Memory B cell (primary cell): ENCODE measurements at places on chromosomes 1 and 21.

DNA sequence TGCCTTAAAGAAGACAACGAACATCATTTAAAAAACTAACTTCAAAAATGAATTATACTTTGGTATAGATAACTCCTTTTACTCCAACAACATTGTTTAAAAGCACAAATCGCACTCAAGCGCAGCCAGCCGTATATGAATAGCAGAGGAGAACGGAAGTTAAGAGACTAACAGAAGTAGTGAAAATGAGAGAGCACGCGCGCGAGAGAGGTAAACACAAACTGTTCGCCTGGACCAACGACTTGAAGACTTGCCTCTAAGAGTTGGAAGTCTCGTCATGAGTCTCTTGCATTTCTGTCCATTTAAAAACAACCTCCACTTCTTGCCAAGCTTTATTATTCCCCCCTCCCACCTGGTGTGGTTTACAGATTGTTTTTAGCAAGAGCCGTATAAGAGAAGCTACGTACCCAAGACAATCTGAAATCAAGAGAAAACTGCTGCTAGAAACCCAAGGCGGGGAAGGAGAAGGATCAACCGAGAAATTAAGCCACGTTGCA lies 479 bp downstream of the SELENOF start:
- peak; percentile 34 for DNase-seq

DNA sequence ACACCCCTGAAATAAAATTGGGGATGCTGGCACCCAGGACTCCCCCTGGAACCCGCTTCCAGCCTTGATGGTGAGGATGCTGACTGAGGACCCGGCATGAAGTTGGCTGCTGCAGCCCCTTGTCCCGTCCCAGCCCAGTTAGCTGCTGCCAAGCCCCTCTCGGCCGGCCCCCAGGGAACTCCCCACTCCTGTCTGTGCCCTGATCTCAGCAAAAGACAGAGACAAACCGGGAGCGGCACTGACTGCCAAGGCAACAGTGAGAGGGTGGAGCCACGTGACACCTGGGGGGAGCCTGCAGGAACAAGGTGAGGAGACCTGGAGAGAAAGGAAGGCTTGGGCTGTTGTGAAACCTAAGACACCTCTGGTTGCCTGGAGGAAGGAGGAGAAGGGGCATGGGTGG lies 24.7 kb downstream of the CASZ1 start:
- DNase-seq = no peak

DNA sequence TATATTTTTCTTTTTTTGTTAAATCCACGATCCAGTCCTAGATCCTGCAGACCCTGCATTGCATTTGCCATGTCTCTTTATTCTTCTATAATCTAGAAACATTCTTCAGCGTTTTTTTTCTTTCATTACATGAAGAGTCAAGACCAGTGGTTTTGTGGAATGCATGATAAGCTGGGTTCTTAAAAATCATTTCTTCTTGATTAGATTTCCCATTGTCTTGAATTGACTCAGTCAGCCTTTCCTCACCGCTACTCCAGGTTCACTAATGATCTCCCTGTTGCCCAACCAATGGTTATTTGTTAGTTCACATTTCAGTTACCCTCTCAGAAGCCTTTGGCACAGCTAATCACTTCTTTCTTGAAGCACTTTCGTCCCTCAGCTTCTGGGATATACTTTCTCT lies 25.2 kb downstream of the CHD1L start:
- no peak for DNase-seq

- no peak for DNase-seq
Observed at GRCh38 chr21:18129526-18129925, 115.1 kb upstream of the CHODL start.

DNA sequence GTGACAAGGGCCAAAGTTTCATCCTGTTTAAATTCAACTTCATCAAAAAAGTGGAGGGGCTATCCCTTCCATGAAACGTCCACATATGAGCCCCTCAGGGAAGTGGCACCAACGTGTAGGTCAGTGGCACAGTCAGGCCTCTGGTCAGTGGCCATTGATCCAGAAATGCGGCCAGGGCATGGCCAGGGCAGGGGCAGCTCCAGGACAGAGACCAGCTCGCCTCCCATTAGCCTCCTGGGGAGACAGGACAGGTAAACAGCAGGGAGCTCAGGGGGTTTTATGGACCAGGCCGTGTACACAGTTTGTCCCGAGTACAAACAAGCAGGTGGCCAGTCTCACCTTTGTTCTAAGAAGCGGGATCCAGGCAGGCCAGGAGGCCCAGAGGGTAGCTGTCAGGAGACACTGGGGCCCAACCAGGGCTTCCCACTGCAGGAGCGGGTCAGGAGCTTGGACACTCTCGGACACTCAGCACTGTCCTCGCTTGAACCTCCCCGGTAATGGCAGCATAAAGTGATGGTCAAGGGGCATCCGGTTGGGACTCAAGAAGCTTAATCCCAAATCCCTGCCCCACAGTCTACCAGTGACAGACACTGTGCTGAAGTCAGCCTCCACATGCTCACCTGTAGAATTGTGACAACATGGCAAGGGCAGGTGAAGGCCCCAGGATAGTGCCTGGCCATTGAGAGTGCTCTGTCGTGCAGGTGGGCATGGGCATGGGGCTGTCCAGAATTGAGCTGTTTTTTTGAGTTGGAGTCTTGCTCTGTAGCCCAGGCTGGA lies 144.1 kb upstream of the ERRFI1 start:
- DNase-seq = no peak

DNA sequence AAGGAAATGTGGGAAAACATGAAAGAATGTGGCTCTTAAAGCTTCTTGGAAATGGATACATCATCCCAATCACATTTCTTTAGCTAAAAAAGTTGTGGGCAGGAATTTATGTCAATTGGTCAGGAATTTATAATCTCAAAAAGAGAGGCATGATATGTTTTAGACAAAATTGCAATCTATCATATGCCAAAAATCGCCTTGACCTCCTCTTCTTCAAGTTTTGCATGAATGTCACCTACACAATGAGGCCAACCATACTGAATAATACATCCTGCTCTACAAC lies 42.4 kb downstream of the ATP6V1G3 start:
- DNase-seq = no peak

GRCh38 chr1:229753764-229754551 lies 127.9 kb downstream of the URB2 start:
- DNase-seq = no peak

GRCh38 chr21:43658769-43659135 lies 536 bp downstream of the HSF2BP start:
- no peak for DNase-seq

DNA sequence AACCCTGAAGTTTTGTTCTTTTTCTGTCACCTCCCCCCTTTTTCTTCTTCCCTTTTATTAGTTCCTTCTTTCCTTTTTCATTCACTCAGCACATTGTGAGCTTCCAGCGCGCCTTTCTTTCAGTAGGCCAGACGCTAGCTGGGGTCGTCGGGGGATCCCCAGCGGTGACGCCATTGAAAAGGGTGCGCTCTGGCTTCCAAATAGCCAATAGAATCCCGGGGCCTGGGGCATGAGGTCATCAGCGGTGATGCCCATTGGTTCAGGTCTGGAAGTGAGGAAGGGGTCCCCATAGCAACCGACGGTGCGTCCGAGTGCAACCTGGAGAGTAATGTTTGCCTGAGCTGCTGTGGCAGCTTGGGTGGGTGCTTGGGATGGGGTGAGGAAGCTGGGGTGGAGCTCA lies 6.9 kb upstream of the EFNA3 start:
- DNase-seq = no peak

GRCh38 chr21:16013570-16013969 lies 283.8 kb downstream of the USP25 start:
- no peak for DNase-seq

- no peak for DNase-seq
Observed at GRCh38 chr1:113946678-113947387, 17.7 kb downstream of the HIPK1 start.

- no peak for DNase-seq
Observed at GRCh38 chr1:3543076-3544039, 68.0 kb downstream of the MEGF6 start.

DNA sequence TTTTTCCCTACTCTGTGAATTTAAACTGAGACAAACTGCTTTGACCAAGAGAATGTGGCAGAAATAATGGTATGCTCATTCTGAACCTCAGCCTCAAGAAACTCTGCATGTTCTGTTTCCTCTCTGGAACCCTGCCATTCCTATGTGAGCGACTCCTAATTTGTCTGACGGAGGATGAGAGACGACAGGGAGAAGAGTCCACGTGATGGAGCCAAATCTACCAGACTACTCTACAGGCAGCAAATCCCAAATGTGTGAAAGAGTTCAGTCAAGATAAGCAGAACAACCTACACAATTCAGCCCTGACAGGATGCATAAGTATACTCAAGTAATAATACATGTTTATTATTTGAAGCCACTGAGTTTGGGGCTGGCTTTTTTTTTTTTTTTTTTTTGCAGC lies 153.5 kb downstream of the DPYD start:
- DNase-seq = no peak

GRCh38 chr1:965526-966134 lies 652 bp upstream of the PLEKHN1 start:
- DNase-seq = no peak

GRCh38 chr21:37642493-37642892 lies 273.8 kb downstream of the KCNJ6 start:
- no peak for DNase-seq

DNA sequence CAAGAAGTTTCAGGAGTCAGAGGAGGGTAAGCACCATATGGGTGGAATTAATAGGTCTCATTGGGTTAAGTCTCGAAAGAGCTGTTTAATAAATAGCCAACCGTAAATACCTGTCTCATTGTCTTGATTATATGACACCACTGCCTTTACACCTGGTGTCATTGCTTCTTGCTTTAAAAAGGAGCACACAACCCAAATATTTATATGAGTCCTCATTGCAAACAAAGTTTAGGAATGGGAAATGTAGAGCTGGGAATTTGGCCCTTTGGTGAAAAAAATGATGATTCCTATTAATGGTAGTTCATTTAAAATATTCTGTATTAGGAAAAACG lies 2.1 kb downstream of the BACH1 start:
- no peak for DNase-seq

DNA sequence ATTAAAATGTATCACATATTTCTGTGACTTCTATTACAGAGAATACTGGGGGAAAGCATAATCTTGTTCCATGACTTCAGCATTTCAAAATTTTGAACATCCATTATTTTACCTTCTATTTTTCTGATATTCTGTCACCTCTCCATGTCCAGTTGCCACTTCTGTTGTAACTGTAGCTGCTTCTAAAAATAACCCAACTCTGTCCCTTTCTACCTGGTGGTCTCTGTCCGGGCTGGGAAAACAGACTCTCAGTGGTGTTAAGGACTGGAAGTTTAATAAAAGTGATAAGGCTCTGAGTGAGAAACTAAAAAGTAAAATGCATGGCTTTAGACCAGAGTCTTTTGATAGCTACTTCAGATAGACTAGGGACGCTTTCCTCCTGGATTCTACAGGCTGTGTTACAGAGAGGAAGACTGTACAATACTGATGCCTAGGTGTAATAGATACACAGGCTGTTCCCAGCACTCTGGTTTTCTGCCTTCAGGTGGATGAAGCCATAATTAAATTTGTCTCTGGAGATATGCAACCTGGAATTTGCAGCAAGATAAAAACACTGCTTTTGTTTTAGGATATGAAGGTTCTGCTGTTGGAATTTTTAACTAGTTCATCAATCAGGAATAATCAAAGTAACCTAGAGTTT lies 42.1 kb upstream of the SEC16B start:
- DNase-seq = no peak

DNA sequence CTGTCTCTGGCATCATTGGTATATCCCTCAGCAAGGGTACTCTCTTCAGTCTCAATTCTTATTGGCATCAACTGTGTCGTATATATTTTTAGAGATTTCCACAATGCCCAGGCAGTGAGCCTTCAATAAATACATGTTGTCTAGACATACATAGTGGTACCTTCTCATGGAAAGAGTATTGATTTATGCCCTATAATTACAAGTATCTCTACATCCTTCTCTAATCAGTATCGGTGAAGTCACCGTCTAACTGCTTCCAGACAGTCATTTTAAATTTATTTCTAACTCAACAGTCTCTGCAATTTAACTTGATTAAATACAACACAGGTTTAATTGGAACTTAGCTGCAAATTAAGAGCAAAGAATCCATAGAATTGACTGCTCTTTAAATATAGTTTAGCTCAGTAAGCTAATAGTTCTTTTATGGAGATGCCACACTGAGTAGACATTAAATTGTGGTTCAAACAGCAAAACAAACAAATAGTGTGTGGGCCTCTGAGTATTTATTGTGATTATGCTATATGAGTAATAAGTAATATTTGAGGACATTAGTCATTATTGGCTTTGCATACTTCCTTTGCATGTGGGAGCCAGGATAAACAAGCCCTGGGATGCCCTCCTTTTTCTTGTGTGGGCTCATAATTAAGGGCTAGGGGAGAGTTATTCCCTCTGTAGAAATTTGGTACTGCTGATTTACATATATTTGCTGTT lies 126.9 kb upstream of the DUSP10 start:
- no peak for DNase-seq

- DNase-seq = no peak
Observed at GRCh38 chr1:47432071-47433036, 5.5 kb upstream of the FOXD2 start.

GRCh38 chr1:230317823-230318819 lies 108.0 kb downstream of the PGBD5 start:
- DNase-seq = no peak

DNA sequence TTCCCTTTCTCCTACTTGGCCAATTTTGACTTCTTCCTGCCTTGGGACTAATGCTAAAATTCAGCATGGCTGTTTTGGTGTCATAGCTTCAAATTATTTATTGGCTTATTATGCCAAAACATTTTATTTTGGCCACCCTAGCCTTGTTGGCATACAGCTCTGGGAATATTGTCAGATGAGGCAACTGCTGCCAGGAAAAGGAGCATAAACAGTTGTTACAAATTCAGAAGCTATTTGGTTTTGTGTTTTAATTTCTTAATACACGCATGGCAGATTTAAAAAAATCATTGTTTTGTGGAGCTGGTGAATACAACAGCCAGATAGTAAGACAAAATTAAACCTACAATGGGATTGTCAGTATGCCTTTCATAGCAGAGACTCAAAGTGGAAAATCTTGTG lies 66.8 kb upstream of the BCL10 start:
- DNase-seq = no peak

DNA sequence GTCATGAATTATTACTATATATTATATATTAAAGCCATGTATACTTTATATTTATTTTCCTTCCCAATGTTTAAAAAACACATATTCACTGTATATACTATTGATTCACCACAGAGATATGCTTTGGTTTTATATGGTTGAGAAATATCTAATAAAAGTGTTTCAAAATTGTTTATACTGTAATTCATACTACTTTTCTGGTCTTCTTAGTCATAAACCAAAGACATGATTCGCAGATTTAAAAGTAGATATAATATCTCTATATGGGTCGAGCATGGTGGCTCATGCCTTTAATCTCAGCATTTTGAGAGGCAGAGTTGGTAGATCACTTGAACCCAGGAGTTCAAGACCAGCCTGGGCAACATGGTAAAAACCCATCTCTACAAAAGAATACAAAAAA lies 738.4 kb downstream of the USP25 start:
- no peak for DNase-seq

- no peak for DNase-seq
Observed at GRCh38 chr1:183632964-183633363, 2.6 kb downstream of the ARPC5 start.
